ENCODE measurements at places on chromosomes 6 and 20. TPM values are rescaled to one million over a fixed set of nuclear protein-coding genes. Genes with fewer than 3 reads are reported as not detected.

LY6G6C gene
- not detected for total RNA-seq

UBD gene
- 8.8 TPM for total RNA-seq

LAMA4 gene
- 54.7 TPM for total RNA-seq

SPAG4 gene
- 18.4 TPM for total RNA-seq

CBFA2T2 gene
- 20.7 TPM for total RNA-seq

ADGRF5 gene
- total RNA-seq = 25.9 TPM

CD40 gene
- total RNA-seq = 29.0 TPM
